ENCODE measurements at places on chromosomes 3 and 15. TPM values are rescaled to one million over a fixed set of nuclear protein-coding genes. Genes with fewer than 3 reads are reported as not detected.
A peak's percentile ranks its signal among the peaks of the same experiment; 100 is the strongest.

- no peak overlapping the region for H3K4me3 ChIP-seq
- H3K4me1 ChIP-seq: peaks cover 18% of the 10 kb centered on the region
- no peak for DNase-seq
- H3K27me3 ChIP-seq: no peaks in the 10 kb centered on the region
These were observed 51.5 kb upstream of the CCNB2 start for GRCh38 chr15:59053482-59053881.

DNA sequence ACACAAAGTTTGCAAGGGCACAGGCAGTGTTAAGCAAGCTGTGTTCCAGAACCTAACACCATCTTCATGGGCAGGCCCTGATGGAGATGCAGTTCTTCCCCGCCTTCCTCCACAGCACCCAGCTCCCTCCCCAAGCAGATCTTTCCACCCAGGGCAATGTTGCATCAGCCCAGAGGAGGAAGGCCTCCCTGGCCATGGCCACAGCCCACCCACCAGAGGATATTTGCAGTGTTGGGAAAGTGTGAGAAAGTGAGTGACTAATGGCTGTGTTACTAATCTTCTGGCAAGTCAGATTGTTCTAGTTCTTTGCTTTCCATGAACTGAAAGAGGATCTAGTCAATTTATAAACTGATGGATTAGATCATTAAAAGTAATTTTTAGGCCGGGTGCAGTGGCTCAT is 42.0 kb upstream of the ATP10A start:
- no peaks in the 10 kb centered on the region for H3K27me3 ChIP-seq
- no peaks in the 10 kb centered on the region for H3K36me3 ChIP-seq
- peak overlapping the region; percentile 65 for H3K27ac ChIP-seq
- H3K4me1 ChIP-seq: peaks cover 22% of the 10 kb centered on the region

GRCh38 chr3:177569875-177570657 is 372.8 kb upstream of the TBL1XR1 start:
- H3K27me3 ChIP-seq: no peaks in the 10 kb centered on the region
- no peaks in the 10 kb centered on the region for H3K4me1 ChIP-seq
- H3K27ac ChIP-seq: no peak overlapping the region
- H3K4me3 ChIP-seq: no peak overlapping the region
- DNase-seq: no peak

DNA sequence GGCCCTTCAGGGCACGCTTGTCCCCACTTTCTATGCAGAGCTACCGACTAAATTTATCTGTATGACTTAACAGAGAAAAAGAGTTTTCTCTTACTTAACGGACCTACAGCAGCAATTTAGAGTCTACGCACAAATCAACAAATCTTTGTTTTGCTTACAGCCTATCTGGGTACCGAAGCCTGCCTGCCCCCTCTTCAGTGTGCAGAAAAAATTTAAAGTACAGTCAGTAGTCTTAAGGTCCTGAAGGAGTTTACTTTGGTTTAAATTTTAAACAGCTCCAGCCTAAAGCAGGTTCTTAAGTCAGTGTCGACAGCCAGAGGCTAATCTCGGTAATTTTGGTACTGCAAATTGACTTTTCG is 570 bp downstream of the SACM1L start:
- peak overlapping the region; percentile 95 for H3K27ac ChIP-seq
- peaks cover 45% of the 10 kb centered on the region for H3K4me1 ChIP-seq
- DNase-seq: no peak
- H3K27me3 ChIP-seq: peaks cover 3% of the 10 kb centered on the region
- H3K36me3 ChIP-seq: peaks cover 37% of the 10 kb centered on the region
- peak overlapping the region; percentile 81 for H3K4me3 ChIP-seq

- H3K27ac ChIP-seq: no peak overlapping the region
- DNase-seq: no peak
- H3K4me3 ChIP-seq: no peak overlapping the region
- H3K4me1 ChIP-seq: peaks cover 18% of the 10 kb centered on the region
- H3K27me3 ChIP-seq: peaks cover 21% of the 10 kb centered on the region
These were observed 36.1 kb downstream of the PCSK6 start for GRCh38 chr15:101453123-101454120.

CD200R1 gene
- 1.8 TPM for total RNA-seq

- peak; percentile 80 for DNase-seq
- peak overlapping the region; percentile 56 for H3K4me3 ChIP-seq
- H3K27ac ChIP-seq: no peak overlapping the region
- peaks cover 53% of the 10 kb centered on the region for H3K27me3 ChIP-seq
- H3K36me3 ChIP-seq: no peaks in the 10 kb centered on the region
These were observed 35.8 kb downstream of the CPN2 start for GRCh38 chr3:194315088-194315964.

- peaks cover 6% of the 10 kb centered on the region for H3K27me3 ChIP-seq
- H3K4me1 ChIP-seq: no peaks in the 10 kb centered on the region
- H3K36me3 ChIP-seq: no peaks in the 10 kb centered on the region
- H3K27ac ChIP-seq: no peak overlapping the region
- DNase-seq: peak; percentile 37
- no peak overlapping the region for H3K4me3 ChIP-seq
These were observed 10.6 kb upstream of the PARL start for GRCh38 chr3:183895296-183895695.

GRCh38 chr15:60423537-60423936 is 25.8 kb upstream of the ANXA2 start:
- no peak for DNase-seq
- H3K27me3 ChIP-seq: no peaks in the 10 kb centered on the region
- H3K4me3 ChIP-seq: no peak overlapping the region
- H3K27ac ChIP-seq: no peak overlapping the region

DNA sequence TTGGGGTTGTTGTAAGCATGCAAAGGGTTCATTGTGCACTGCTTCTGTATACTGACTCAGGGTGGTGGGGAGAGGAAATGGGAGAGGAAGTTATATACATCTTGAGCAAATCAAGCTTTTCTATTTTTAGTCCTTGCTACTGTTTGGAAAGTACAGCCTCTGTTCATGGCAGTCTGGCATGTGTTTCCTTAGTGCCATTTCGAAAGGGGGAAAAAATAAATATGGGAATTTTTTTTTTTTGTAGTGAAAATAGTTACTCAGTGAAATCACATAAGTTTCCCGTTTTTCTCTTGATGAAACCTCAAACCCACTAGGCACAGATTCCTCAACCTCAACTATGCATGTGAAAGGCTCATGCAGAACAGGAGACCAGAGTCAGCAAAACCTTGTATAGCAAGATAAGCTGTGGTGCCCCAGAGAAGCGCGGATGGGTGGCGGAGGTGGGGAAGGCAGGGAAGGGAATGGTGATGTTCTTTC is 353.3 kb downstream of the LPP start:
- no peak overlapping the region for H3K27ac ChIP-seq

GRCh38 chr3:112633757-112634156 is 7.2 kb downstream of the CCDC80 start:
- H3K27ac ChIP-seq: no peak overlapping the region
- H3K4me3 ChIP-seq: no peak overlapping the region
- no peak for DNase-seq
- peaks cover 8% of the 10 kb centered on the region for H3K4me1 ChIP-seq

DNA sequence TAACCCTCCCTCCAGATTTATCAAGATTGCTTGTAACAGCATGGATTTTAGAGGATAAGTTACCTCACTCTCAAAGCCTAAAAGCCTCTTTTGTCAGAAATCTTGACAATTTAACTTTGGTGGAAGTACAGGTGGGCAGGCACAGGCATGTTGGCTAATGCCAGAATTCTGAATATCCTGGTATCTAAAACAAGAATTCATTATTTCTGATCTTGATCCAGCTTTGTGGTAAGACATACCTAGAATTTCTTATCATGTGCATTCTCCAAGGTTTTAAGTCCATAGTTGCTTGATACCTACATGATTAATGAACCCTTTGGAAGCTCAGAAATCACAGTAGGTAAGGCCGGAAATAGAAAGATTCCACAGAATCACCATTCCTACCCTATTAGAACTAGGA is 109.9 kb upstream of the TTC14 start:
- H3K4me3 ChIP-seq: no peak overlapping the region
- H3K27ac ChIP-seq: no peak overlapping the region
- DNase-seq: no peak

GPR87 gene
- total RNA-seq: not detected

DNA sequence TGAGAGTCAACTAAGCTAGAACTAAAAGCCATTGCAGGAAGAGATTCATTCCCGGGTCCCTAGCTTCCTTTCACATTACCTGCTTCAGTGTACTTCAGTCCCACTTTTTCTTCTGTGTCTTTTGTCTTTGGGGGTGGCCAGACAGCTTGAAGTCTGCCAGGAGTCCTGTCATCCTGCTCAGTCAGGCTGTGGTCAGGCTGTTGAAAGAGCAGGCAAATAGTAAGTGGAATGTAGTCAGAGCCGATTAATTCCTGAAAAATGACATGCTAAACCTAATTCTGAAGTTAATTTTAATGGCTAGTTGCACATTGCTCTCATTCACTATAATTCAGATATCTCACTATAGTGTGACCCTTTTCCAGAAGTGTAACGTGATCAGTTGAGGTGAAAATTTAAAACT is 129.6 kb downstream of the FMN1 start:
- H3K27ac ChIP-seq: no peak overlapping the region
- H3K36me3 ChIP-seq: no peaks in the 10 kb centered on the region

DNA sequence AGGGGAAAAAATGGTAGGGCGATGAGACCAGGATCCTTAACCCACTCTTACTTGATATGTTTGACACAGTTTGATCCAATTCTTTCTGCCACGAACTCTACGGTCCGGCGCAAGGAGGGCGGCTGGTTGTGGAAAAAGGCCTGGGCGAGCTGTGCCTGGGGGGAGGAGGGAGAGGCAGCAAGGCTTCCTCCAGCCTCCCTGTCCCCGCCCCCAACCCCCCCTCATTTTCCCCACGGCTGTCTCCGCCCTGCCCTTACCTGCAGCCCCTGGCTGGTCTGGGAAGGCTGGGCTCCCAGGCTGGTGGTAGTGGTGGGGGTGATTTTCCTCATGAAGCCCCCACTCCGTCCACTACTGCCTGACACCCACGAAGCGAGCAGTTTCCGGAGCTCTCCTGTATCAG is 8.0 kb downstream of the CDAN1 start:
- H3K4me3 ChIP-seq: no peak overlapping the region
- H3K4me1 ChIP-seq: no peaks in the 10 kb centered on the region
- H3K27me3 ChIP-seq: no peaks in the 10 kb centered on the region
- no peak for DNase-seq

GRCh38 chr15:51483520-51483919 is 139.1 kb downstream of the DMXL2 start:
- H3K4me3 ChIP-seq: no peak overlapping the region
- no peak overlapping the region for H3K27ac ChIP-seq
- H3K27me3 ChIP-seq: no peaks in the 10 kb centered on the region

OR5K2 gene
- total RNA-seq: not detected

EPHA3 gene
- total RNA-seq: not detected

DNAH12 gene
- total RNA-seq: 0.07 TPM

TRPC1 gene
- 3.4 TPM for total RNA-seq

GOLGA6A gene
- total RNA-seq: not detected

DNA sequence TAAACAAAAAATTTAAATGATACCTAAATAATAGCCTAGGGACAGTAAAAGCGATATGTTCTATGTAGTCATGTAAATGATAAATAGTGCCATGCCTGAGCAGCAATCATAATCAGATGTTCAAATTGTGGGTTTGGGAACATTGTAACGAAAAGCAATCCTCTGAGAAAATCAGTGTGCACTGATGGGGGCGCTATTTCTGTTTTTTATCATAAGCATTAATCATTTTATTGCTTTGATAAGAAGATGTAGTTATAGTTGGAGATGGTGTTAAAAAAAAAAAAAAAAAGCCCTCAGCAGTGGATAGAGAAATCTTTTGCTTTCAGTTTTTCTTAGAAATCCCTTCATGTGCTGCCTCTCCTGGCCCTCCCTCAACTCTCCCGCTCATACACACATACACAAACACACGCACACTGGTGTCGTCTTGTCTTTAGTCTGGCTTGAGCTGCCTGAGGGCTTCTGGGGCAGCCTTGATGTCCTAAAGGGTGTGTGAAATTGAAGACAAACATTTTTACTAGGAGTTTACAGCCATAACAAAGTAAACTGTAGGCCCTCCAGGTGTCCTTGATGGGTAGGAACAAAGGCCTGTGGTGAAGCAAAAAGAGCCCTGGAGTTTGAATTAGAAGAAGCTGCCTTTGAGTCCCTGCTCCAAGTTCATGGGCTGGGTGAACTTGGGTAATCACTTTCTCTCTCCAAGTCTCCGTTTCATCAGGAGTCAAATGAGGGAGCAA is 428.1 kb downstream of the SOX2 start:
- no peak overlapping the region for H3K27ac ChIP-seq
- DNase-seq: no peak
- H3K4me1 ChIP-seq: no peaks in the 10 kb centered on the region

DNA sequence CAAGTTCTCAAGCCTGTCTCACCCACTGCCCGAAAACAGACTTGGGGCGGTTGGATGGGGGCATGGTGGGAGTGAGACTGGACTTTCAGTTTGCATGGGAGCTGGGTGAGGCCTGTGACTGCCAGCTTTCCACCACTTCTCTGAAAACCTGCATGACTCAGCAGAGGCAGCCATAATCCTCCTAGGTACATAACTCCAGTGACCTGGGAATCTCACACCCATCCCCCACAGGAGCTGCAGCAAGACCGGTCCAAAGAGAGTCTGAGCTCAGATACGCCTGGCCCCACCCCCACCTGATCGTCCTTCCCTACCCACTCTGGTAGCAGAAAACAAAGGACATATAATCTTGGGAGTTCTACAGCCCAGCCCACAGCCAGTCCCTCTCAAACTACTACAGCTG is 107.2 kb downstream of the NSMCE3 start:
- peaks cover 49% of the 10 kb centered on the region for H3K27me3 ChIP-seq
- H3K4me1 ChIP-seq: peaks cover 9% of the 10 kb centered on the region
- no peak for DNase-seq
- no peak overlapping the region for H3K4me3 ChIP-seq

GRCh38 chr3:117681619-117682018 is 972.0 kb downstream of the TUSC7 start:
- no peaks in the 10 kb centered on the region for H3K27me3 ChIP-seq
- H3K27ac ChIP-seq: no peak overlapping the region

DNA sequence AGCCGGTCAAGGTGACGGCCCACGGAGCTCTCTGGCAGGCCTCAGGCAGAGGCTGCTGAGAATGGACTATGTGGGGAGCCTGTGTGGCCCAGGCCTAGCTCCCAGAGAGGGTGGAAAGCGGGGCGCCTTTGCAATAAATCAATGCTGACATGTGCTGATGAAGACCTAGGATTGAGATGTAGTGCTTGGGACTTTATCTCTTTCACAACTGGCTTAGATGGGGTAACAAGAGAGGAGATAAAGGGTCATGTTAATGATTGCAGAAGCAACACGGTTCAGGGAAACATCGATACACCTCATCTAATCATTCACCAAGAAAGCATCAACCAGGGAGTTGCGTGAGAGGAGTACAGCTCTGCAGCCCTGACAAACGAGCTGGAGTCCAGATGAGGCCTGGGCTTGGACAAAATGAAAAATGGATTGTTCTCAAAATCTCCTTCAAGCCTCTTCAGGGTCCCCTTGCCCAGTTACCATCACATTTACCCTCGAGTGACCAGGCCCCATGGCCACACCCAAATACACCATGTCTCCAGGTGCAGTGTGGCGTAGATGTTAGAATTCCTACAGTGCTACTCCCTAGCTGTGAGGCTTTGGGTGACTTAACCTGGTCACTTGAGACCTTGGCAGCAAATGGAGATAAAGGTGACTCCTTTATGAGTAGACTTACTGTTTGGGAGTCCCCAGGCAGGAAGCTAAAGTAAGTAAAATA is 146.4 kb upstream of the LIPC start:
- no peaks in the 10 kb centered on the region for H3K27me3 ChIP-seq
- DNase-seq: no peak
- no peak overlapping the region for H3K27ac ChIP-seq
- no peak overlapping the region for H3K4me3 ChIP-seq
- H3K4me1 ChIP-seq: peaks cover 8% of the 10 kb centered on the region

PAQR5 gene
- total RNA-seq: not detected

MFAP1 gene
- total RNA-seq: 39.8 TPM
